Activated CD4-positive, alpha-beta T cell treated with anti-CD3 and anti-CD28 coated beads, Interleukin-2, amount 50 U/mL, for 16 hours (primary cell): ENCODE measurements at places on chromosomes 1 and 21.
A peak's percentile ranks its signal among the peaks of the same experiment; 100 is the strongest.

GRCh38 chr1:218361298-218362065, 16.3 kb downstream of the TGFB2 start:
- DNase-seq = no peak

DNA sequence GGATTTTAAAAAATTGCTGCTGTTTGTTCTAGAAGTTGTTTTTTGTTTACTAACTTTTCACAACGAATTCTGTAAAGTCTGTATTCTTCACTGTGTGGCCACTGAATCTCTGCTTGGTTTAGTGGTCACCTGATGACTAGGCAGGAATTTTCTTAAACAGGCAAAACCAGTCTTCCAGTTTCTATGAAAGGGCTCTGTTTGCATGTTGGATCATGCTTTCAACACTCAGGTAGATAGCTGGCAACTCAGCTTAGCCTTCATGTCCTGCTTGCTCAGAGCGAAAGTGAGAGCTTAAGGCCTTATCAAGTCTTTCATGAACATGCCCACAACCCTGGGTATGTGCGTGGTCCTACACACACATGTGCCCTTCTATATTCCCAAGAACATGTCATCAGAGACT, 52.4 kb upstream of the CCDC190 start:
- no peak for DNase-seq

DNA sequence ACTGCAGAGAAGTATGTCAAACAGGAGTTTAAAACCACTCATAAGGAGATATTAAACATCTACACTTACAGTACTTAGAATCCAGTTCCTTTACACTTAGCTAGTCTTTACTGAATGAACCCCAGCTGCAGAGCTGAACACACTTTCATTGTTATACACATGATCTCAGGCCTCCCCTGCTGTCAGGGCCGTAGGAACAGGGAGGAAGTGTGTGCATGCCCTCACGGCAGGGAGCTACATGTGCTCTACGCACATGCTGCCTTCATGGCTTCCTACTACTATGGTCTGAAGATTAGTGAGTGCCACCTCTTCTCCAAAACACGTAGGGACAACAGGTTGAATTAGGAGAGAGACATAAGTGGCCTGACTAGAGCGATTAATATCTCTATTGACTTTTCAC, 191.5 kb downstream of the SIPA1L2 start:
- DNase-seq = no peak

DNA sequence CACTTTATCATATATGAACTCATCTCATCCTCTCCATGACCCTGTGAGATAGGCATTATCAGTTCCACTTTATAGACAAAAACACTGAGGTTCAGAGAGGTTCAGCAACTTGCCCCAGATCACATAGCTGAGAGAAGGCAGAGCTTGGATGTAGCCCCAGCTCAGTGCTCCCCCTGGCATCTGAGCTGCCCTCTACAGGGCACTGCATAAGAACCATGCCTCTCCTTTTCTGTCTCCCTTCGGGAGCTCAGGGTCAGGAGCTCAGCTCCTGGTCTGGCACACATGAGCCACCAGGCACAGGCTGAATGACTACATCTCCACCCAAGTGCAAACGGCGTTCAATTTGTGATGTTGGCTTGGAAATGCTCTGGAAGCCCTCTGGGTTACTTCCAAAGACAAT, 16.9 kb downstream of the RAB7B start:
- DNase-seq = no peak

GRCh38 chr1:173477286-173478093, at the start of gene PRDX6:
PRDX6 (plus strand) TSS chr1:173477335; CDS start chr1:173477398, 63 bp downstream.
- DNase-seq = peak; percentile 86

GRCh38 chr1:198890214-198890930, 251.5 kb downstream of the PTPRC start:
- no peak for DNase-seq

- no peak for DNase-seq
Measured at GRCh38 chr1:21592086-21592865, 76.9 kb downstream of the RAP1GAP start.

- DNase-seq = no peak
Measured at GRCh38 chr1:179708434-179709195, 34.5 kb upstream of the FAM163A start.

DNA sequence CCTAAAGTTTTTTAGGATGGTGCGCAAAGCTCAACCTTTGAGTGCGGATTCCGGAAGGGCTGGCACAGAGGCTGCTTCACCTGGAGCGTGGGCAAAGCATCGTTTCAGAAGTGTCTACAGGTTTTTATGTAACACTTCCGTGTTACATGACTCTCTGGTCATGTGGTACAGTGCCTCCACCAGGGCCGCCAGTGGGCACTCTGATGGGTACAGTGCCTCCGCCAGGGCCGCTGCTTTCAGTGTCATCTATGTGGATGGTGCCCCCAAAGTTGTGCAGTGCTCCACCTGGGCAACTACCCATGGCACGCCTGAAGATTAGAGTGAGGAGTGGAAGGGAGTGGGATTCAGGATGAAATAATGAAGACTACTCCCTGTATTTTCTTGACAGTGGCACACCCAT, 101.4 kb upstream of the C1orf174 start:
- no peak for DNase-seq

- no peak for DNase-seq
Measured at GRCh38 chr1:40593449-40594186, 62.2 kb downstream of the ZNF684 start.

DNA sequence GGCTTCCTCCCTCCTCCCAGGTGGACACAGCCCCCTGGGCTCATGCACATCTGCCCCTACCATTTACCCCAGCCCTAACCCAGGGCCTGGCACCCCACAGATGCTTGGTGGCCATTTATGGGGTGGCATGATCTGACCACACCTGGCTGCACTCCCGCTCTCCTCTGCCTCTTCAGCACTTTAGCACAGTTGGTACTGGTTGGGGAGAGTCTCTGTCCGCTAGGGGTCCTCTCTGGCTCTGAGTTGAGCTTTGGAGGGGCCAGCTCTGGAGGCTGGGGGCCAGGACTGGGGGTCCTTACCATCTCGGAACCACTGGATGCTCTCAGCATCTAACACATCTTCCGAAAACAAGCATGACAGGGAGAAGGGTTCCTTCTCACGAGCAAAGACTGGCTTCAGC, 17.4 kb downstream of the MYOM3 start:
- no peak for DNase-seq

DNA sequence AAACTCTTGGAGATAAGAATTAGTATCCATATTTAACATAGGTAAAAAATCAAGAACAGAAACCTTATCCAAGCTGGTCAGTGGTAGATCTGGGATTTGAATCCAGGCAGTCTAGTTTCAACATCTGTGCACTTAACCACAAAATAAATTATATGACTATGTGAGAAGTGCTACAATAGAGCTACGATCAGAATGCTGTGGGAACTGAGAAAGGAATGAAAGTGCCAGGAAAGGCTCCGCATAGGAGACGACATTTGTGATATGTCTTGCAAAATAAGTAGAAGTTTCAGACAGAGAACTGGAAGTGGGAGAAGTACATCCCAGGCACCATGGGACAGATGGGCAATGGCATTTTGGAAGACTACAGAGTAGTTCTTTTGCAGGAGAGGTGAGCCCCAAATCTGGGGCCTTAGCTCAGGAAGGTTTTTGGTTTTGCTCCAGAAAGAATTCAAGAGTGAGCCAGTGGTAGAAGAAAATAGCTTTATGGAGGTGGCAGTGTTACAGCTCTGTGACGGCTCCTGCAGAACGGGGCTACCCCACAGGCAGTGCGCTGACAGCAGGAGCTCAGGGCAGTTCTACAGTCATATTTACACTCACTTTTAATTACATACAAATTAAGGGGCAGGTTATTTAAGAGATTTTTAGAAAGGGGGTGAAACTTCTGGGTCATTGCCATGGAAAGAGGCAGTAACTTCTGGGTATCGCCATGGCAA, 25.5 kb upstream of the GJA5 start:
- DNase-seq = no peak

- no peak for DNase-seq
Measured at GRCh38 chr1:248853663-248854375, 5.1 kb downstream of the ZNF692 start.

- DNase-seq = no peak
Measured at GRCh38 chr1:161997152-161997551, 26.5 kb downstream of the OLFML2B start.

GRCh38 chr1:38804062-38804886, 55.3 kb downstream of the RRAGC start:
- no peak for DNase-seq

DNA sequence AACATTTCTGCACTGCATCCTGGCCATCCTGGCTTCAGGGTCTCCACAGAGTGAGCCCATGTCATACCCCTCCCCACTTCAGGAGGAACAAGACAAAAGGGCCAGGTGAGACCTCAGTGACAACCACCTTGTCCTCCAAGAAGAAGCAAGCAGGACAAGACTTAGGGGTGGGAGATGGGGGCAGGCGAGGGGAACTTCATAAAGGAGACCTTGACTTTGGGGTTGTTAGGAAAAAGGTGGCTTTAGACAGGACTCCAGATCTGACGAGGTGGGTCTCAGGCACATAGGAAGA, 24.0 kb upstream of the SLAMF9 start:
- no peak for DNase-seq

- no peak for DNase-seq
Measured at GRCh38 chr1:167711797-167712196, 10.0 kb upstream of the MPZL1 start.

DNA sequence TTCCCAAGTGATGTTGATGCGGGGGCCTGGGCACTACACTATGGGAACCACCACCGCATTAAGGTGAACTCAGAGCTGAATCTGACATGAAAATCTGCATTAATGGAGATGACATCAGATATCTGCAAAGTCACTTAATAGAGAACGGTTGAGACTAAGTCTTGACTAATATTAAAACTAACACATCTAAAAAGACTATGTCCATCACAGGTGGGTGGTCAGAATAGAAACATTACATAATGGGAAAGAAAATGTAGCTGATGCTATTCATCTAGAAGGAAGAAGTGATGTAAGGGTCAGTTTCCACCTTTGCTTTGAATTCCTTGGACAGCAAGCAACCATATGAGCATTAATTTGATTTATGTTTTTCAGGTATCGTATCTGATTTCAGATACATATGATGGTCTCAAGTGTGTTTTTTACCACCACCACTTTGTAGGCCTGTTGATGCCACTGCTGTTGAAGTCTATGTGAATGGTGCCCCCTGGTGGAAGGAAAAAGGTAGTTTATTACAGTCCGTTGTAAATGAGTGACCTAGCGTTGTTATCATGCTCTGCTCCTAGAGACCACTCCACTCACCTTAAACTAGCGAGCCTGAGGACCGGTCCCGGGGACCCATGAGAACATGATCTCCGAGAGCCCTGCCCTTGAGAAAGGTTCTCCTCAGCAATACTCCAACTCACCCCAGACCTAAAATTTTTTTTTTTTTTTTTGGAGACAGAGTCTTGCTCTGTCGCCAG, 73.5 kb downstream of the BACH1 start:
- DNase-seq = peak; percentile 77

- no peak for DNase-seq
Measured at GRCh38 chr1:239706245-239706892, 320.0 kb downstream of the CHRM3 start.

GRCh38 chr1:111474106-111474505, 322 bp downstream of the C1orf162 start:
- DNase-seq = no peak

DNA sequence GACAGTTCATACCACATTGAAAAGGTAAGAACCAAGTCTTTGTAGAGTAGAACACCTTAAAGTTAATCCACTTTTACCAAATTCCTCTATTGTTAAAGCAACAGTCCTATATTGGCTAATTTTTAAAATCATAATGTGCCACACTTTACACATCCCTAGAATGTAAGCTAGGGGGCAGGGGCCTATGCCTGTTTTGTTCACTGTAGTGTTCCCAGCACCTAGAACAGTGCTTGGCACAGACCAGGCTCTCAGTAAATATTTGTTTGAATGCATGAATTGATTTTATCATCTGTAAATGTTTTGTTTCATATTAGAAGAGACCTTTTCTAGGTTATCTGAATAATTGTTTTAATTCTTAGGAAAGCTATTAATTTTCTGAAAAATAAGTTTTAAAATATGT, 9.1 kb downstream of the SMAP2 start:
- no peak for DNase-seq

DNA sequence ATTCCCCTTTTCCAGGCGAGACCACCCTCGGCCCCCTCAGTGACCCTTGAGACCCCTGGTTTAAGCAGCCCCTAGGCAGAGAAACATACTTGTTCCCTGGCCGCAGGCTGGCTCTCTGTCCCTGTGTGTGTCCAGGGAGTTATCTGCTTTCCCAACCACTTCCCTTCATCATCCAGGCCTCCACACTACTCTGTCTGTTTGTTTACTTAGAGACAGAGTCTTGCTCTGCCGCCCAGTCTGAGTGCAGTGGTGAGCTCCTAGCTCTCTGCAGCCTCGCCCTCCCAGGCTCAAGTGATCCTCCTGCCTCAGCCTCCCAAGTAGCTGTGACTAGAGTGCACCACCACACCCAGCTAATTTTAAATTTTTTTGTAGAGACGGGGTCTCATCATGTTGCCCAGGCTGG, 5.8 kb upstream of the VWA1 start:
- no peak for DNase-seq

GRCh38 chr1:202661136-202661845, 49.0 kb downstream of the SYT2 start:
- peak; percentile 9 for DNase-seq

- no peak for DNase-seq
Measured at GRCh38 chr1:53409695-53410094, 49.5 kb upstream of the DMRTB1 start.

GRCh38 chr1:62230718-62231117, 36.1 kb downstream of the L1TD1 start:
- no peak for DNase-seq

GRCh38 chr21:18772404-18772803, 368.8 kb upstream of the TMPRSS15 start:
- DNase-seq = no peak

GRCh38 chr1:243433737-243434370, 178.0 kb downstream of the SDCCAG8 start:
- peak; percentile 60 for DNase-seq

DNA sequence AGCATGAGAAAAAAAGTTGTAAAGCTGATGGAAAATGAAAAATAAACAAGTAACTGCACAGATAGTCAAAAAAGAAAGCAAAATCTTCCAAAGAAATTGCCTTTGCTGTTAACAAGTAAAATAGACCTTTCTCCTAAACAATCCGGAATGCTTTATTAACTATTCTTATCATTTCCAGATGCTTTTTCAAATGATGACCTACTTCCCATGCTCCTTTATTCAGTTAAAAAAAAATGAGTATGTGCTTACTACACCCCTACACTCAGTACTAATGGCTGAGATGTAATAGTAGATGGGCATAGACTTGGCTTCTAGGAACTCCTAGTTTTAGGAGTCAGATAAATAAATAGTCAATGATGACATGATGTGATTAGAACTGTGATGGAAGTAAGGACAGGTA, 108.5 kb downstream of the NIBAN1 start:
- DNase-seq = no peak

DNA sequence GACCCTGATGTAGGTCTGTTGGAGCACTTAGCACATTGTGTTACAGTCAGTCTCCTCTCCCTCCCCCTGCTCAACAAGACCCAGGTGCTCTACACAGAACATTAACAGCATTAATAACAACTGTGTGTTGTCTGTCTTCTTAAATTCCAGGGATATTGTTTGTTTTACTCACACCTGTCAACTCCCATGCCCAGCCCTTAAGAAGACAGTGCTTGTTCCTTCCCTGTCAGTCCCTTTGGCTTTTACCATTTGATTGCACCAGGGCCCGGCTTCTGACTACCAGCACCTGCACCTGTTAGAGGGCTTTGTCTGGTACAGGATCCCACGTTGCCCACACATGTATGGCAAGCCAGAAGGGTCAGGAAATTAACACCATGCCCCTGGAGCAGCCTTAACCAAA, 11.7 kb downstream of the RIMKLA start:
- no peak for DNase-seq
